ENCODE measurements at places on chromosomes 7 and 10.

DNA sequence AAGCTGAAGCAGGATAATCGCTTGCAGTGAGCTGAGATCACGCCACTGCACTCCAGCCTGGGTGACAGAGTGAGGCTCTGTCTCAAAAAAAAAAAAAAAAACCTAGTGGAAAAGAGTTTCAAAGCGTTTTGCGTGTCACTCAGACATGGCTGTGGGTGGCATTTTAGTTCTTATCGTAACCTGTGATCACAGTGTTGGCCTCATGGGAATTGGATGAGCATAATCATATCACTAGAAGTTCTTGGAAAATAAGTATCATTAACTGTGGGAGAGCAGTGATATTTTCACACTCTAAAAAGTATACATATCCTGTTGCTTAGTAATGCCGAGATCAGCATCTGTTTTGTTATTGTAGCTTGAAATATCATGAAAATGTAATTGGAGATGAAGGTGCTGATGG is 92.6 kb downstream of the CREM start:
- DNase-seq: no peak

DNA sequence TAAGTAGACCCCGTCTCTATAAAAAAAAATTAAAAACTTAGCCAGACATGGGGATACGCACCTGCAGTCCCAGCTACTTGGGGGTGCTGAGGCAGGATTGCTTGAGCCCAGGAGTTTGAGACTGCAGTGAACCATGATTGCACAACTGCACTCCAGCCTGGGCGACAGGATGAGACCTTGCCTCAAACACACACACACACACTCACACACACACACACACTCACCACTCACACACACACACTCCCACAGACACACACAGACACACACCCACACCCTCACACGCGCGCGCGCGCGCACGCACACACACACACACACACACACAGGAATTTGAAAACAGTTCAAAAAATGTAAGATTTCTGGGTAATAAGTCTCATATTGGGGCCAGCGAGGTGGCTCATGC is 8.7 kb upstream of the GRIFIN start:
- no peak for DNase-seq

GRCh38 chr7:117086788-117087187 is 133.5 kb downstream of the ST7 start:
- DNase-seq: peak; percentile 29

DNA sequence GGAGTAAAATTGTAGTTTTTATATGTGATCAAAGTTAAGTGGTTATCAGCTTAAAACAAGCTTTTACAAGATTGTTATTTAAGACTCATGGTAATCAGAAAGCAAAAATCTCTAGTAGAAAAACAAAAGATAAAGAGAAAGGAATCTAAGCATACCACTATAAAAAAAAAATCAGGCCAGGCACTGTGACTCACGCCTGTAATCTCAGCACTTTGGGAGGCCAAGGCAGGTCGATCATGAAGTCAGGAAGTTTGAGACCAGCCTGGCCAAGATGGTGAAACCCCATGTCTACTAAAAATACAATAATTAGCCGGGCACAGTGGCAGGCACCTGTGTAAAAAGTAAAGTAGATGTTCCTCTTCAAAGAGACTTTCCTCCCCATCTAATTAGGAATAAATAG is 265.9 kb upstream of the NRP1 start:
- no peak for DNase-seq
